ENCODE measurements at places on chromosomes 1 and 21. TPM values are rescaled to one million over a fixed set of nuclear protein-coding genes. Genes with fewer than 3 reads are reported as not detected.

NRAS gene
- 29.0 TPM for total RNA-seq

SASS6 gene
- total RNA-seq, result 6.8 TPM

IGSF3 gene
- total RNA-seq, result 56.5 TPM

HRNR gene
- not detected for total RNA-seq

CR1 gene
- total RNA-seq, result 0.15 TPM

- H3K27me3 ChIP-seq, result no peaks in the 10 kb centered on the region
- H3K36me3 ChIP-seq, result no peaks in the 10 kb centered on the region
- no peaks in the 10 kb centered on the region for H3K4me1 ChIP-seq
- no peak overlapping the region for H3K27ac ChIP-seq
Observed at GRCh38 chr1:25204797-25205480, 27.4 kb downstream of the SYF2 start.

DNA sequence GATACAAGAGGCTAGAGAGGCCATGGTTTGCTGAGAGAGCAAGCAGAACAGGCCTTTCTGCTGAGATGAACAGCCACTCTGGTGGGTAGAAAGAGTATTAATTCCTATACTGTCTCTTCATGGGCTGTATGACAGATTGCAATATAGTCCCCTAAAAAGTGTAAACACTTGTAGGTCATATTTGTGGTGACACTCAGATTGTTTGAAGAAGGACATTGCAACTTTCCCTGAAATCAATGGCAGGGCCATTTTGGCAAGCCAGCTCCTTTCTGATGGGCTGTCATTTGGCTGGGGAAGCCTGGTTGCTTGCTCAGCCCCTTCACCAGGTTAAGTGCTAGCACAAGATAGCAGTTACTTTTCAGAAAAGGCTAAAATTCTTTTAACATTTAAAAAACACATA, 27.5 kb downstream of the RAB4A start:
- no peak overlapping the region for H3K4me3 ChIP-seq
- DNase-seq, result no peak
- H3K4me1 ChIP-seq, result peaks cover 9% of the 10 kb centered on the region
- no peaks in the 10 kb centered on the region for H3K27me3 ChIP-seq
- H3K27ac ChIP-seq, result no peak overlapping the region
- H3K36me3 ChIP-seq, result no peaks in the 10 kb centered on the region

GRCh38 chr1:198015309-198015708, 98.1 kb downstream of the LHX9 start:
- no peak overlapping the region for H3K27ac ChIP-seq
- no peaks in the 10 kb centered on the region for H3K36me3 ChIP-seq
- DNase-seq, result no peak

DNA sequence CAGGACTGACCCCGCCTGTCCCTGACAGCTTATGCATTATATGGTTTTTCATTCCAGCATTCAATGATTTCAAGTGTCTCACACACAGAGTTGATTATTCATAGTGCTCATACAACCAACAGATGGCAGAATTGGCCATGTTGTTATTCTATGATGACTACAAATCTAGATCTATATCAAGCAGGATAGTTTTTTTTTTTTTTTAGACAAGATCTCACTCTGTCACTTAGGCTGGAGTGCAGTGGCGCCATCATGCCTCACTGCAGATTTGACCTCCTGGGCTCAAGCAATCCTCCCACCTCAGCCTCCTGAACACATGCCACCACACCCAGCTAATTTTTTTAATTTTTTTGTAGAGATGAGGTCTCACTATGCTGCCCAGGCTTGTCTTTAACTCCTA, 40.1 kb upstream of the LRRC8D start:
- H3K4me3 ChIP-seq, result no peak overlapping the region
- no peaks in the 10 kb centered on the region for H3K27me3 ChIP-seq
- no peaks in the 10 kb centered on the region for H3K4me1 ChIP-seq
- no peak overlapping the region for H3K27ac ChIP-seq
- H3K36me3 ChIP-seq, result no peaks in the 10 kb centered on the region
- no peak for DNase-seq

GRCh38 chr1:44227211-44227610, 13.9 kb downstream of the DMAP1 start:
- no peak overlapping the region for H3K4me3 ChIP-seq
- H3K27ac ChIP-seq, result no peak overlapping the region
- H3K27me3 ChIP-seq, result no peaks in the 10 kb centered on the region
- no peak for DNase-seq
- no peaks in the 10 kb centered on the region for H3K36me3 ChIP-seq
- peaks cover 5% of the 10 kb centered on the region for H3K4me1 ChIP-seq

DNA sequence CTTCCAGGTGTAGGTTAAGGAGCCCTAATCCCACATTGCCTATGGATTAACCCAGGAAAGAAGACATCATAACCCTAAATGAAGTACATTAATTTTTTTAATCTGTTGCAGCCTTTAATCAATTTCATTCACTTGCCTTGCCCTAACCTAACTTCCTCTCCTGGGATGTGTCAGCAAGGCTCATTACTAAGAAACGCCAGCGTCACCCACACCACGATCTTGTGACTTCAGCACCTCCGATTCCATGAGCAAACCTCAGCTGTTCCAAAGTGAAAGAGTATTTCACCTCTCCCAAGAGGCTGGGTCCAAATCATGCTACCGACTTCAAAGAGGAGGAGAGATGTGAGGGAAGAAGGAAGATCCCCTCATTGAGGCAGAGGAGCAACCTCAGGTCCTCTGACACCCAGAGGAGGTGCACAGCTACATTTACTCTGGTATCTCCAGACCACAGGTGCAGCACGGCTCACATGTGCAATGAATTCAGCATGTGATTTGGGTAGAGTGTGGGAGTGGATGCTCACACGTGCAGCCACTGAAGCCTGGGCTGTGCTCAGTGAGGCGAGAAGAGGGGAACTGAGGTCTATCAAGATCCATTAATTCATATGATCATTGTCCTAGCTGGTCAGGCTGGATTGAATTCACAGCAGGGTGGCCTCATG, 134.1 kb downstream of the SLC30A10 start:
- no peaks in the 10 kb centered on the region for H3K4me1 ChIP-seq
- DNase-seq, result no peak
- no peak overlapping the region for H3K27ac ChIP-seq
- no peak overlapping the region for H3K4me3 ChIP-seq

DNA sequence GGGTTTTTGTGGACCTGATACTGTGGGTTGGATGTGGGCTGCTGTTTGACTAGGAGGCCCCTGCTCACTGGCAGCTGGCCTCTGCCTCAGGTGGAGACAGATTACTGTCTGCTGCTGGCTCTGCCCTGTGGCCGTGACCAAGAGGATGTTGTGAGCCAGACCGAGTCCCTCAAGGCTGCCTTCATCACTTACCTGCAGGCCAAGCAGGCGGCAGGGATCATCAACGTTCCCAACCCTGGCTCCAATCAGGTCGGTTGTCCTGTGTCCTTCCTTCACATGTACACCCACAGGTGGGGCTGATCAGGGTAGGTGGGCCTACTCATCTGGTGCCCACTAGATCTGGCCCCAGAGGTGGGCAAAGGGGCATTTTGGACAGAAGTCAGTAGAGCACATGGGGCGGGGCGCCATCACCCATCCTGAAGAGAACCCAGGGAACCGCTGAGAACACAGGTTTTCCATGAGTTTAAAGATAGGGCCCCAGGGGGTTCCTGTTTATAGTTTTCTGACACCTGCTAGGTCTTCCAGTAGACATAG, 37.2 kb downstream of the ZBTB17 start:
- H3K4me3 ChIP-seq, result no peak overlapping the region
- DNase-seq, result no peak
- peaks cover 48% of the 10 kb centered on the region for H3K36me3 ChIP-seq
- peak overlapping the region; percentile 1 for H3K27ac ChIP-seq
- H3K27me3 ChIP-seq, result no peaks in the 10 kb centered on the region

GRCh38 chr1:150650193-150650592, 20.8 kb upstream of the ENSA start:
- peak overlapping the region; percentile 68 for H3K27ac ChIP-seq
- DNase-seq, result no peak
- H3K27me3 ChIP-seq, result no peaks in the 10 kb centered on the region
- H3K4me3 ChIP-seq, result no peak overlapping the region
- H3K4me1 ChIP-seq, result no peaks in the 10 kb centered on the region

DNA sequence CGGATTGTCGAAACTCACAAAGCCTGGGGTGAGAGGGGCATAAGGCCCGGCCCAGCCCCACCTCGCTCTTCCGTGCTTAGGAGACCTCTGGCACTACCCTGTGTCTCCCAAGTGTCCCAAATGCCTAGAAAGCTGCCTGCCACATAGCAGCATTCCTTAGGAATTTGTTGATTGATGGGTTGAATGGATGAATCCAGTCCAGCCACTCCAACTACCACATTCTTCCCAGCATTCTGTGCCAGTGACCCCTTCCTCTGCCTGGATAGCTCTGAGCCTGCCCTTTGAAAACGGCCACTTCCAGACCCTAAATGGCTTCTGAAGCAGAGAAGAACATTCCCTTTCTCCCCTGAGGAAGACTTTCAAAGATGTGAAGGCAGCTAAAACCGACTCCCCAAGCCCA, 11.5 kb downstream of the CELF3 start:
- no peaks in the 10 kb centered on the region for H3K36me3 ChIP-seq
- no peak overlapping the region for H3K4me3 ChIP-seq
- no peaks in the 10 kb centered on the region for H3K4me1 ChIP-seq
- no peak overlapping the region for H3K27ac ChIP-seq
- H3K27me3 ChIP-seq, result no peaks in the 10 kb centered on the region

- no peak for DNase-seq
- H3K4me3 ChIP-seq, result no peak overlapping the region
- H3K4me1 ChIP-seq, result peaks cover 37% of the 10 kb centered on the region
- H3K27me3 ChIP-seq, result no peaks in the 10 kb centered on the region
- no peaks in the 10 kb centered on the region for H3K36me3 ChIP-seq
- H3K27ac ChIP-seq, result peak overlapping the region; percentile 55
Observed at GRCh38 chr1:10213186-10213705, 2.9 kb downstream of the KIF1B start.

DNA sequence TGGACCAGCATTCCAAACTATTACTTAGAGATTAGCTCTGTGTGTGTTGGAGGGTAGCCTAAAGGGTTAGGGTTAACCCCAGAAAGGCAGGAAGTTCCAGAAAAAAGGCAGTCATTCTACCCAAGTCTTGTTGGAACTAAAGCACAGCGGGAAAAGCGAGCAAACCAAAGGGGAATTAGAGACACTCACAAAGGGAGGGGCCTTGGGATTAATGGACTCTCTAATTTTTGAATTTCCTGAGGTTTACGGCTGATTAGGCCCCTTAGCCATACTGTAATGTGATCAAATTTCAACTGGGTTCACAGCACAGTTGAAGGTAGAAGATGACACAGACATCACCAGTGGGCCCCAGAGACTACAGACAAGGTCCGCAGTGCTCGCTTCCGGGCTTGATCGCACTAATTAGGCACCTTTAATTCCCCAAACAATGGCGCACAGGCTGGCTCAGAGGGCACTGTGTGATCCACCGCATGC, 28.3 kb downstream of the CAPZB start:
- H3K4me3 ChIP-seq, result no peak overlapping the region
- no peak overlapping the region for H3K27ac ChIP-seq
- peaks cover 87% of the 10 kb centered on the region for H3K4me1 ChIP-seq
- no peaks in the 10 kb centered on the region for H3K27me3 ChIP-seq
- DNase-seq, result no peak
- no peaks in the 10 kb centered on the region for H3K36me3 ChIP-seq

DNA sequence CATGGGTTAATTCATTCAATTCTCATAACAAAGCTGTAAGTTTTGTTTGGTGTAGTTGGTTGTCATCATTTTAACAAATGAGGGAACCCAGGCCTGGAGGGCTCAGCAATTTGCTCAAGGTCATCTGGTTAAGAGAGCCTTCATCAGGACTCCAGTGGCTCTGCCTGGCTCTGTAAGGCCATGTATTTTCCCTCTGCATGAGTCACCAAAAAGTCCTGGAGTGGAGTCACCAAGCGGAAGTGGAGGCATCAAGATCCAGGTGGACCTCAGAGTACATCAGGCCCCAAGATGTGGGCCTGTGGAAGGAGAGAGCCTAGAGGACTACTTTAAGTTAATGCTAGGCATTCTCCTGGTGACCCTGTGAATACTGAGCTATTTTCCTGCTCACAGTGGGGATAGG, 30.0 kb upstream of the RBM15 start:
- H3K36me3 ChIP-seq, result no peaks in the 10 kb centered on the region
- no peak for DNase-seq
- no peak overlapping the region for H3K4me3 ChIP-seq
- H3K27ac ChIP-seq, result no peak overlapping the region
- H3K4me1 ChIP-seq, result peaks cover 8% of the 10 kb centered on the region

DNA sequence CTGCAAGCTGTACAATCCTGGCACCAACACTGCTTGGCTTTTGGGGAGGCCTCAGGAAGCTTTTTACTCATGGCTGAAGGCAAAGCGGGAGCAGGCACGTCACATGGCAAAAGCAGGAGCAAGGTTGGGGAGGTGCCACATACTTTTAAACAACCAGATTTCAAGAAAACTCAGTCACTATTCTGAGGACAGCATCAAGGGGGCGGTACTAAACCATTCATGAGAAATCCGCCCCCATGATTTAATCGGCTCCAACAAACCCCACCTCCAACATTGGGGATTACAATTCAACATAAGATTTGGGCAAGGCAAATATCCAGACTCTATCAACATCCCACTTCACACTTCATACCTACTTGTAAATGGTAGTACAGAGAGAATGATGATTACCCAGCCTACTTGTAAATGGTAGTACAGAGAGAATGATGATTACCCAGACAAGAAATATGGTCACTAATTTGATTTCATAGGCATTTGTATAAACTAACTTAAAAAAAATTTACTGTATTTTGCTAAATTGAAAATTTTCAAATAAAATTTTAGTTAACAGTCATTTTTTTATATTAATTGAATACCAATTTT, 24.9 kb downstream of the ATP5PF start:
- no peak for DNase-seq
- no peaks in the 10 kb centered on the region for H3K27me3 ChIP-seq
- no peak overlapping the region for H3K27ac ChIP-seq
- H3K4me1 ChIP-seq, result no peaks in the 10 kb centered on the region
- H3K36me3 ChIP-seq, result no peaks in the 10 kb centered on the region

- peak overlapping the region; percentile 80 for H3K27ac ChIP-seq
- peaks cover 99% of the 10 kb centered on the region for H3K27me3 ChIP-seq
- H3K4me3 ChIP-seq, result peak overlapping the region; percentile 59
Observed at GRCh38 chr1:213987422-213987926, 299 bp upstream of the PROX1 start.

DNA sequence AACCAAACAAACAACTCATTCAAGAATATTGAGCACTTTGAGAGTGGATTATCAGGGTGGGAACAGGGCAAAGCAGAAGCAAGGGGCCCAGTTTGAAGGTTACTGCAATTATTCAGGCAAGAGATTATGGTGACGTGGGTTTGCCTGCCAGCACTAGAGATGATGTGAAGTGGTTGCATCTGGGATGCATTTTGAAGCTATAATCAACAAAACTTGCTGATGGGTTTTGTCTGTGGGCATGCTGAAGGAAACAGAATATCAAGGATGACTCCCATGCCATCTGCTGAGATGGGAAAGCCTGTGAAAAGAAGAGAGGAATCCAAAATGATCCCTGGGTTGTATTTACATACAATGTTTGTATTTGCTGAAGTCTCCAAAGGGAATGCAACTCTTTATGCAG, 224.3 kb upstream of the GREM2 start:
- no peaks in the 10 kb centered on the region for H3K27me3 ChIP-seq
- H3K27ac ChIP-seq, result no peak overlapping the region
- no peaks in the 10 kb centered on the region for H3K36me3 ChIP-seq
- H3K4me1 ChIP-seq, result no peaks in the 10 kb centered on the region

GRCh38 chr1:52444463-52444862, 40.1 kb downstream of the PRPF38A start:
- no peak overlapping the region for H3K4me3 ChIP-seq
- H3K4me1 ChIP-seq, result no peaks in the 10 kb centered on the region
- H3K36me3 ChIP-seq, result no peaks in the 10 kb centered on the region
- no peak overlapping the region for H3K27ac ChIP-seq
- H3K27me3 ChIP-seq, result no peaks in the 10 kb centered on the region
